LoVo (cell line): ENCODE measurements at places on chromosomes 16 and 17.

DNA sequence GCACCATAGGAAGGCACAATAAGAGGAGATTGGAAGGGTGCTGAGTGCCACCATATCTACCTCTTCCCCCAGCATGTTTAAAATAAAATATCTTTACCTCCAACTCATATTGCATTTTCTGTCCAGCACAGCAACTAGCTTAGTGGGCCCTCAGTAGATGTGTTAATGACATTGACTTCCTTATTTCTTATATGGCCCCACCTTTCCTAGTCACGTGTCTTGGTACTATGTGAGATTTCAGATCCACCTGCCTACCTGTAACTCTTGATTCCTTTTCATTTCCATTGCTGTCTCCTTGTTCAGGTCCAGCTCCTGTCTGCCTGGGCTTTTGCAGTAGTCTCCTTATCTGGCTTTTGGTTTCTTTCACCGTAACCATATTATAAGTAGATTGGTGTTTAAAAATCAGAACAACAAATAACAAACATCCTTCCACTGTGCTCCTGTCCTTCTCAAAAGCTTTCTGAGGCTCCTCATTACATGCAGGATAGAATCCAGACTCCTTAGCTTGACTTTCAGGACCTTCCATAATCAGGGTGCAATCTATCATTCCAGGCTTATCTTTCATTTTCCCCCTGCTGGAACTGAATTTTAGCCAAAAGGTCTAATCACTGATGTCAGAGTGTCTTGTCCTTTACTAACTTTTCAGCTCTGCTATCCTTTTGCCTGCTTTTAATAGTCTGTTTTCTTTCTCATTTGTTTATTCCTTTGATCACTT lies 71.3 kb downstream of the FTO start:
- no peak for DNase-seq

- no peak for DNase-seq
Measured at GRCh38 chr17:57601143-57601735, 143.9 kb downstream of the CCDC182 start.

DNA sequence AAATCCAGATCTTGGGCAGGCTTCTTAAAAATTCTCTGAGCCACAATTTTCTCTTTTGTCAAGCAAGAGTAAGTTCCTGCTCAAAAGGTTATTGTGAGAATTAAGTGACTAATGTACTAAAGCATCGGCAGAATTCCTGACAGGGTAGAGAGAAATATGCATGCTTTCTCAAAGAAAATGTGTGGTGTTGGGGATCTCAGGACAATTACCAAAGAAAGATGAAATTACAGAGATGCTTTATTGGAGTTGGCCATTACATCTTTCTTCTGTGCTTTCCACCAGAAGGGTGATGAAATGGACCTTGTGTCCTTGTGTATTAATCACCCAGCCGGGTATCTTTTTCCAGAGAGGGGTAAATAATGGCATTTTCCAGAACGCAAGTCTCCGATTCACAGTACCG lies 1.7 kb upstream of the USP43 start:
- no peak for DNase-seq

- no peak for DNase-seq
Measured at GRCh38 chr17:35051183-35051578, 12.3 kb downstream of the RFFL start.

- no peak for DNase-seq
Measured at GRCh38 chr17:19549746-19550623, 16.3 kb downstream of the SLC47A1 start.

DNA sequence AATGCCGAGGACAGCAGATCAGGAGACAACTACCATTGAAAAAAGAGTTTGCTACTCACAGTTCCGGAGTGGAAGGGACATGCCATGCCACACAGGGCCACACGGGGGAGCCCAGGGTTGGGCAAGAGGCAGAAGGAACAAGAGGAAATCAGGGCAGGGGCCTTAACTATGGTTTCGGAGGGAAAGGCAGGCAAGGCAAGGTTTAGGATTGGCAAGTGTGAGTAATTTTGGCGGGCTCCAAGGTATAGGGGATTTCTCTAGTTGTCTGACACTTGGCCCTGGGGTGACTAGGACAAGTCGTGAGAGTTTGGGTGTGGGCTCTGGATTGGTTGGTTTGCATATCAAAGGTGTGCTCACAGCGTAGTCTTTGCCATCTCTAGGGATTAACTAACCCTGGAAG lies 27.0 kb upstream of the NTN1 start:
- DNase-seq, result peak; percentile 28

GRCh38 chr17:78573955-78574354 lies 3.2 kb downstream of the DNAH17 start:
- DNase-seq, result no peak

- peak; percentile 63 for DNase-seq
Measured at GRCh38 chr16:24609740-24610415, 70.5 kb downstream of the RBBP6 start.

GRCh38 chr17:48344251-48344650 lies 85.8 kb downstream of the SKAP1 start:
- no peak for DNase-seq

GRCh38 chr17:66200685-66201092 lies 8.8 kb upstream of the CEP112 start:
- no peak for DNase-seq

GRCh38 chr16:13517841-13518240 lies 402.1 kb upstream of the ERCC4 start:
- no peak for DNase-seq

GRCh38 chr16:80097098-80097497 lies 443.7 kb upstream of the DYNLRB2 start:
- DNase-seq, result no peak

- no peak for DNase-seq
Measured at GRCh38 chr17:5665164-5665563, 80.9 kb upstream of the NLRP1 start.

- no peak for DNase-seq
Measured at GRCh38 chr16:66409156-66409555, 17.9 kb upstream of the BEAN1 start.

GRCh38 chr17:17151055-17151454 lies 55.1 kb downstream of the PLD6 start:
- no peak for DNase-seq

GRCh38 chr17:47694581-47695428 lies 844 bp downstream of the TBKBP1 start:
- DNase-seq, result no peak

DNA sequence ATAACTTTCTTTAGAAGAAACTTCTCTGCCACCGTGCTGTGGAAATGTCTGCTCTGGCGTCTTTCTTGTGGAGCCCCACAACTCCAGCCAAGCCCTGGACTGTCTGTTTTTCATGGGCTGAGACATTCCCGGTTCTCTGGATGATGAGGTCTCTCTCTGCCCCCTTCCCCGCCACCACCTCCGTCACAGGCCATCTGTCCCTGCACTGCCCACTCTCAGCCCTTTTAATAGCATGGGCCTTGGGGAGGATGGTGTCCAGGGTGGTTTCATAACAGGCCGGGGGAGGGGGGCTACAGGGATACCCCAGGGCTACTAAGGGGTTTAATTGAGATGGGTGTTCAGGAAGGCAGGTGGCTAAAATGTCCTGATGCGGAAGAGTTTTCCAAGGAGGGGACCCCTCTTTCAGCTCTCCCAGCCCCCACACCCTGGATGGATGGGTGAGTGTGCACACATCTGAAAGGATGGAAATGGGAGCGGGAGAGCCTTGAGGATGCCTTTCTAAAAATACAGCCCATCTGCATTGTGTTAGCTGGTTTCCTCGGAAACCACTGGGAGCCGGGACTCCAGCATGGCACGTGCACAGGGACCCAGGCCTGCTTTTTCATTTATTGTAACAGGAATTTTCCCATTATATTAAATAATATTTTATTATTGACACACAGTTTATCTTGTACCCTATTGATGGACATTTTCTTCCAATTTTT lies 14.6 kb upstream of the NDRG4 start:
- no peak for DNase-seq

DNA sequence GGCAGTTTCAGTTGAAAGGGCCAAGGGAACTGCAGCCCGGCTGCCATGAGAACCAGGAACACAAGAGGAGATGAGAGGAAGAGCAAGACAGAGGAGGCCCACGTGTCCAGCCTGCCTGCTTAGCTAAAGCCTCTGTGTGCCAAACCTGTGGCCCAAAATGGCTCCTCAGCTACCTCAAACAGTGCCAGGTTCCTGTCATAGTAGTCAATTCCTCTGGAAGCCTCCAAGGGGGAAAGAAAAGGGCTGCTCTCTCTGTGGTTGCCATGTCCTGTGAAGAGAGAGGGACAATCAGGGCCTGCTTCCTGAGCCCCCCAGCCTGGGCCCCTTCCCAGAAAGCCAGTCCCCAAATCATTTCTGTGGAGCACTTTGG lies 5.2 kb downstream of the SLC12A4 start:
- no peak for DNase-seq

DNA sequence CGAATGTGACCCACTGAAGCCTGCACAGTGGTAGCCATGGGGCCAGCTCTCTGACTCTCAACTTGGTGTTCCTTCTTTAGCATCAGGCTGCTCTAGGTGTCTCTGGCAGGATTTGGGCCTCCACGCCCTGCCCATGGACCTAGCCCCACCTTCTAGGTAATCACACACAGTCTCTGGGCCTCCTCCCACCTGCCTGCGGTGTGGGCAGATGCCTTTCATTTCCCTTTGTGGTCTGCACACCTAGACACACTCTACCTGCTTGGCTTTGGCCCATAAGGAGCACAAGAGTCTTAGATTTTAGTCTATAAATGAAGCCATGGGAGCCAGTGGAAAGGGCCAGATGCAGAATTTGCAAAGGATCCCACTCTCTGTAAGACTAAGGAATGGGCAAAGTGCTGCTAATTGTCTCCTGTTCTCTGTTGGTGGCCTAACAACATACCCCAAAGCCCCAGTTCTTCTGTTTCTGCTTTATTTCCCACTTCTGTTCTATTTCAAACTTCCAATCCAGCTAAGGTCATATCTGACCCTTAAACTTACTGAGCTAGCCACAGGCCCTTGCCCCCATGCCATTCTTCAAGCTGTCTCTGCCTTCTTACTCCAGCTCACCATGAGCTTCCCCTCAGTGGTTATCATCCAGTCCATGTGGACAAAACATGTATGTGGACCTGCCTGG lies 7.2 kb upstream of the MFSD6L start:
- DNase-seq, result no peak

GRCh38 chr17:4161192-4161966 lies 18.4 kb downstream of the CYB5D2 start:
- peak; percentile 44 for DNase-seq

DNA sequence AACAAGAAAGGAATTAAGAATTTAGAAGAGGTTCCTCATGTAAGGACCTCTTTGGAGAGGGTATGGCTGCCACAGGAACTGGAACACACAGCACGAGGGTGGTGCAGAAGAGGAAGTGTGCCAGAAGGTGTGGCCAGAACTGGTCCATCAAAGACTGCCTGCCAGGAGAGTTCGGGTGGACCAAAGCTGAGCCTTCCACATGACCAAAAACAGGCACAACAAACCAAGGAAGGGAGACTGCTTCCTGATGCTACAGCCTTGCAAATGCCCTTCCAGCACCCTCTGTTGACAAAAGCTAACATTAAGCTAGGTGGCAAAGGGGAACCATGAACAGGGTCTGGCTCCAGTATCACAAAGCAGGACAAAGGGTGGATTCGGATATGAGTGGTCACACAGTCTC lies 125.8 kb upstream of the TMEM97 start:
- DNase-seq, result no peak

- DNase-seq, result no peak
Measured at GRCh38 chr17:63679214-63679613, 20.7 kb downstream of the LIMD2 start.

GRCh38 chr17:9072696-9073339 lies 51.5 kb downstream of the NTN1 start:
- no peak for DNase-seq

- no peak for DNase-seq
Measured at GRCh38 chr17:57475796-57476195, 219.5 kb downstream of the MSI2 start.

- DNase-seq, result no peak
Measured at GRCh38 chr17:32483451-32484019, 3.3 kb upstream of the CDK5R1 start.

DNA sequence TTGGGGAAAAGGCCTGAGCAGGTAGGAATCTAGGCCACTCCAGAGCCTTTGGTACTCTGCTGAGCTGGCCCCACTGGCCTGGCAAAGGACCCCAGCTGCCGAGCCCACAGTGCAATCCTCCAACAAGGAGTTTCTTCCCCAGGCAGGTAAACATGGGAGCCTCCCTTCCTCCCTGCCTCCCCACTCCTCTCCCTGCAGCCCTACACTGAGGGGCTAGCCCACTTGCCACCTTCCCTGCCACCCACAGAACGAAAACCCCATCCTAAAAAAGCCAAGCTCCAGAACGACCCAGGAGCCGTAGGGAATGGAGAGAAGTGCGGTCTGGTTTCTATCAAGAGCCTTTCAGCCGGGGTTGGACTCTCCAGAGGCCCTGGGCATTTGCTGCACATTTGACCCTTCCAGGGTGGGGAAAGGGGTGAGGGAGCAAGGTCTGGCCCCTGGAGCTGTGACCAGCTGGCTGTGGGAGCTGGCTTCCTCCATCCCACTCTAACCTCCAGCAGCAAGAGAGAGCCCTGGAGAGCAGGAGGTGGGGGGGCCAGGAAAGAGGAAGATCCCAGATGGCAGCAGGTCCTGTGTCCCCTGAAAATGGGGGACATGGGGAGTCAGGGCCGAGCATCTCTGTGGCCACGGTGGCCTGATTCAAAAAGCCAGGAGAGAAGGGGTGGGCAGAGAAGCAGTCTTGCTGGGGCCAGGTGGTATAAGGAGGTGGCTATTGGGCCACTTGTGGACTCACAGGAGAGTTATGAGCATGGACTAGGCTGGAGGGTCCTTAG lies 1.3 kb downstream of the HID1 start:
- DNase-seq, result no peak

DNA sequence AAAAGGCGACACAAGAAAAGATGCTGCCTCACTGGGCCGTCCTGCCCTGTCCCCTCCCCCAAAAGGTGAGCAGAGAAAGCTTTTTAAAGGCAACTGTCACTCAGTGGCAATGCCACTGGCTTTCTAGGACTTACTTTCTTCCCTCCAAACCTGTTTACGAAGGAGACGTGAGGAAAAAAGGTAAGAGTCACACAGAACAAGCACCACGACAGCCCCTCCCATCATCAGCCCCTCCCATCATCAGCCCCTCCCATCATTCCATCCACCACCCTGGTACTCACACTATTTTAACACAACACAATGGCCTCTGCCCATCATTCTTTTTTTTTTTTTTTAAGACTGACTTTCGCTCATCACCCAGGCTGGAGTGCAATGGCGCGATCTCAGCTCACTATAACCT lies 77.1 kb downstream of the NXN start:
- DNase-seq, result no peak

- DNase-seq, result no peak
Measured at GRCh38 chr16:50304467-50305440, 38.4 kb downstream of the ADCY7 start.

GRCh38 chr17:27603421-27603770 lies 27.6 kb upstream of the LGALS9 start:
- no peak for DNase-seq

GRCh38 chr16:79001156-79001967 lies 599.2 kb downstream of the MAF start:
- no peak for DNase-seq

DNA sequence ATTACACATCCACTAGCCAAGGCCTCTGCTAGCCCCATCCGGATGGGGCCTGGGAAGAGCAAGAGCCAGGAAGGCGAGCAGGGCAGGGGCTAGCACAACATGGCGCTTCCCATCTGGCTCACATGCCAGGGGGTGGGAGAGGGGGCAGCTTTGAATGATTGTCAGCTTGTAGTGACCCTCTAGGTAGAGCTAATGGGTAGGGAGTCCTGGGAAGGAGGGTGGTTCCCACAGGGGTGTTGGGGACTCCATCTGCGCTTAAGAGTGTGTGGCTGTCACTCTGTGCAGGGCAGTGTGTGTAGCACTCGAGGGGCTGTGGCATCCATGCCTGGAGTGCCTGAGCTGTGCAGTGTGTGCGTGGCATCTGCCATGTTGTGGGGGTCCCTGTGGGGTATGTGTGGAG lies 24.5 kb downstream of the ARHGAP23 start:
- DNase-seq, result no peak
